ENCODE measurements at places on chromosomes 1 and 21.

- DNase-seq, result no peak
Observed at GRCh38 chr1:167993720-167994119, 56.8 kb upstream of the MPC2 start.

- no peak for DNase-seq
Observed at GRCh38 chr1:192088496-192088895, 69.8 kb upstream of the RGS18 start.

DNA sequence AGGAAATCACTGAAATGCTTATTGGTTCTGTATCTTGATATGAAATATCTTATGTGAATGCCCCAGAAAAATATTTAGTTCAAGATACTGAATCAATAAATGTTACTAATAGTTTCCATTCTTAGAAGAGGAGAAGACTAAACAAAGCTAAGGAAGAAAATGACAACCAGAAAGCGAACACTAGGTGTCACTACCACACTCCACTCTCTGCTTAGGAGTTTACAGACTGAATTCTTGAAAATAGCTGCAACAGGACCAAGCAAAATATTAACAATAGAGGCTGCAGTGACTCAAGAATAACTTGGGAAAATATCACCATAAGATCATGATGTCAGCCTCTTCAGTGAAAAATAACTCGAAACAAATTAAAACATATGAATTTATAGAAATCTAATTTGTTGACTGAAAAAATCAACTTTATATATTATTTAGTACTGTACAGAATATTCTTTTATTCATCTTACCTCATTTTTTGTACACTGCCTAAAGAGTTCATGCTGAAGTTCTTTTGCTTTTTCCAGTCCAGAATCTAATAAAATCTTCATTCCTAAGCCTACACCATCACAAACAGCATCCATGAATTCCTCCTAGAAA, 61.6 kb downstream of the KIF14 start:
- DNase-seq, result peak; percentile 23

DNA sequence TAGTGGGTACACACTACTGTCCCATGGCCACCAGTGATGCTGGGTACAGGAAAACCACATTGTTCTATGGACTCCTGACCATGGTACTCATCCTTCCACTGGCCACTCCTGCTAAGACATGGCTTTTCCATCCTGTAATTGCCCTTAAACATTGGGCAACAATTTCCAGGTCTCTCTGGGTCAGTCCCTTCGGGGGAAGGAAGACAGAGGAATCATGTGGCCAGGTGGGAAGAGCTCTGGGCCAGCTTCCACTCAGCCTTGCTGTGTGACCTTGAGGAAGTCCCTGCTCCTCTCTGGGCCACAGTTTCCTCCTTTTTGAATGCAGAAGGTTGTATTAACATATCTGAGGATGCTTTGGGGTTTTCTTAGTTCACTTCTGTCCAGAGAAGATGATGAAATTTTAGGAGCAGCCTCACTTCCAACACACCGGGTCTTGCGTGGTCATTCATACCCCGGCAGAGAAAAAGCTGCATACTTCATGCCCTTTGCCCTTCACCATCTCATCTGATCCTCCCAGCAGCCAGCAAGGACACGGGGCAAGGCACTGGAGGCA, 50.8 kb downstream of the SRRM1 start:
- no peak for DNase-seq

- DNase-seq, result no peak
Observed at GRCh38 chr1:19044975-19045831, 88.7 kb upstream of the IFFO2 start.

- peak; percentile 84 for DNase-seq
Observed at GRCh38 chr1:207919523-207920170, 8.7 kb upstream of the CD34 start.

DNA sequence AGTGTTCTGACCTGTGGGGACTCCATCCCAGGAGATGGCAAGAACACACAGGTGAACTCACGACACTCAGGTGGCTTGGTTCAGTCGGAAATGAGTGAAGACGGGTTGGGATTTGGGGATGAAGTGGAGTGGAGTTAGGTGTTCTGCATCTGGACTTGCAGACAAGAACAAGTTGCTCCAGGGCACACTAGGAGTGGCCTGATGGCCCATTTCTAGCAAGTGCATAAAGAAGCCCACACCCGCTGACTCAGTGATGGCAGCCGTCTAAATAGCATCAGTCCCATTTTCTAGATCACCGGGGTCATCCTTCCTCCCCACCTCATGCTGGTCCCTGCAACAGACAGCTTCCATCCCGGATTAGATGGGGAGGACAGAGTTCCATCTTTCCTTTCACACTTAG, 278.4 kb downstream of the C1orf94 start:
- DNase-seq, result no peak

GRCh38 chr1:19597496-19598309, 46.4 kb upstream of the NBL1 start:
- peak; percentile 45 for DNase-seq

GRCh38 chr1:235783148-235783776, 83.4 kb downstream of the LYST start:
- DNase-seq, result peak; percentile 1

GRCh38 chr1:225480825-225481434, 53.1 kb upstream of the LBR start:
- DNase-seq, result no peak

Measured in right lung (tissue), 10 donors.